WTC11 (cell line): ENCODE measurements at places on chromosomes 3 and 15. TPM values are rescaled to one million over a fixed set of nuclear protein-coding genes. Genes with fewer than 3 reads are reported as not detected.

CCDC9B gene
- total RNA-seq: 1.4 to 1.8 TPM (median 1.8 TPM) in 3 replicates

FETUB gene
- not detected in 3 replicates for total RNA-seq

DCLK3 gene
- 0.44 to 0.94 TPM (median 0.55 TPM) in 3 replicates for total RNA-seq

MGLL gene
- 0.73 to 0.96 TPM (median 0.94 TPM) in 3 replicates for total RNA-seq

EPHB1 gene
- total RNA-seq: 7.0 to 9.9 TPM (median 8.2 TPM) in 3 replicates

GOLGA8T gene
- 0.78 to 1.0 TPM (median 0.92 TPM) in 3 replicates for total RNA-seq

EID1 gene
- total RNA-seq: 89.5 to 104 TPM (median 102 TPM) in 3 replicates

GP5 gene
- 0.09 to 0.16 TPM (median 0.11 TPM) in 3 replicates for total RNA-seq

ZPLD1 gene
- total RNA-seq: not detected in 3 replicates

COLQ gene
- 1.2 to 2.2 TPM (median 1.8 TPM) in 3 replicates for total RNA-seq

AADACL2 gene
- not detected in 3 replicates for total RNA-seq

STAC gene
- total RNA-seq: 5.5 to 6.4 TPM (median 5.6 TPM) in 3 replicates

ROBO1 gene
- total RNA-seq: 90.9 to 107 TPM (median 104 TPM) in 3 replicates

ANKUB1 gene
- total RNA-seq: not detected in 3 replicates

TTLL13 gene
- total RNA-seq: 0.18 to 0.76 TPM (median 0.48 TPM) in 3 replicates

CMTM7 gene
- total RNA-seq: 19.9 to 24.0 TPM (median 23.4 TPM) in 3 replicates

VGLL3 gene
- total RNA-seq: 6.1 to 10.4 TPM (median 6.9 TPM) in 3 replicates

SPINT1 gene
- total RNA-seq: 140 to 153 TPM (median 144 TPM) in 3 replicates

CCDC51 gene
- total RNA-seq: 23.9 to 25.1 TPM (median 24.7 TPM) in 3 replicates

SPATA12 gene
- total RNA-seq: 0.18 to 0.39 TPM (median 0.37 TPM) in 3 replicates

KIF7 gene
- total RNA-seq: 20.4 to 21.8 TPM (median 21.3 TPM) in 3 replicates

PP2D1 gene
- not detected in 3 replicates for total RNA-seq

RTP3 gene
- total RNA-seq: not detected in 3 replicates

PIF1 gene
- 174 to 249 TPM (median 184 TPM) in 3 replicates for total RNA-seq

TIMP4 gene
- 4.1 to 11.8 TPM (median 4.8 TPM) in 3 replicates for total RNA-seq

CCNL1 gene
- 67.2 to 79.6 TPM (median 72.7 TPM) in 3 replicates for total RNA-seq

LMCD1 gene
- 10.6 to 12.5 TPM (median 10.9 TPM) in 3 replicates for total RNA-seq

MST1 gene
- total RNA-seq: 13.8 to 17.2 TPM (median 17.2 TPM) in 3 replicates

IGDCC3 gene
- 49.2 to 53.5 TPM (median 53.5 TPM) in 3 replicates for total RNA-seq

AMIGO3 gene
- total RNA-seq: 3.9 to 5.3 TPM (median 4.3 TPM) in 3 replicates

GDPGP1 gene
- total RNA-seq: 2.6 to 6.7 TPM (median 5.3 TPM) in 3 replicates

PPP2R3A gene
- 12.1 to 13.1 TPM (median 12.9 TPM) in 3 replicates for total RNA-seq

FBXL22 gene
- total RNA-seq: 0.46 to 0.73 TPM (median 0.46 TPM) in 3 replicates

VEPH1 gene
- 9.2 to 10.8 TPM (median 10.1 TPM) in 3 replicates for total RNA-seq

PRR20G gene
- total RNA-seq: 0.18 TPM in 1 of 3 replicates, not detected in the others

NANOGP8 gene
- total RNA-seq: 1.9 to 2.1 TPM (median 1.9 TPM) in 3 replicates

SLC12A1 gene
- total RNA-seq: 0.15 to 0.39 TPM (median 0.39 TPM) in 3 replicates

SPSB4 gene
- total RNA-seq: 19.4 to 19.7 TPM (median 19.6 TPM) in 3 replicates
